ENCODE measurements at places on chromosomes 1 and 21.

DNA sequence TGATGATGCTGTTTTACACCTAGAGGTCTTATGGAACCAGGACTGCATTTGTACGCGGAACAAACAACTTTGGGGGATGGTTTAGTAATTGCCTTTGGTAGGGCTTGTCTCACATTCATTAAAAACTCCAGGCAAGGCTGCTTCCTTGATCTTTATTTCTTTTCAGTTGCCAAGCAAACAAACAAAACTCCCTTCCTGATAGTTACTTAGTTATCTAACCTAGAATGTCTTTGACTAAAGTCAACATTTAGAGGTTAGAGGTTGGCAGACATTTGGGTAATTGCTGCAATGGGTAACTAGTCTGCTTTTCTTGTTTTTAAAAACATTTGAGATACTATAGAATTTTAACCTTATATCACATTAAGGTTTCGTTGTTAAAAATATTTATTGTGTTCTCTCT lies 500.9 kb upstream of the PTBP2 start:
- no peak for DNase-seq

DNA sequence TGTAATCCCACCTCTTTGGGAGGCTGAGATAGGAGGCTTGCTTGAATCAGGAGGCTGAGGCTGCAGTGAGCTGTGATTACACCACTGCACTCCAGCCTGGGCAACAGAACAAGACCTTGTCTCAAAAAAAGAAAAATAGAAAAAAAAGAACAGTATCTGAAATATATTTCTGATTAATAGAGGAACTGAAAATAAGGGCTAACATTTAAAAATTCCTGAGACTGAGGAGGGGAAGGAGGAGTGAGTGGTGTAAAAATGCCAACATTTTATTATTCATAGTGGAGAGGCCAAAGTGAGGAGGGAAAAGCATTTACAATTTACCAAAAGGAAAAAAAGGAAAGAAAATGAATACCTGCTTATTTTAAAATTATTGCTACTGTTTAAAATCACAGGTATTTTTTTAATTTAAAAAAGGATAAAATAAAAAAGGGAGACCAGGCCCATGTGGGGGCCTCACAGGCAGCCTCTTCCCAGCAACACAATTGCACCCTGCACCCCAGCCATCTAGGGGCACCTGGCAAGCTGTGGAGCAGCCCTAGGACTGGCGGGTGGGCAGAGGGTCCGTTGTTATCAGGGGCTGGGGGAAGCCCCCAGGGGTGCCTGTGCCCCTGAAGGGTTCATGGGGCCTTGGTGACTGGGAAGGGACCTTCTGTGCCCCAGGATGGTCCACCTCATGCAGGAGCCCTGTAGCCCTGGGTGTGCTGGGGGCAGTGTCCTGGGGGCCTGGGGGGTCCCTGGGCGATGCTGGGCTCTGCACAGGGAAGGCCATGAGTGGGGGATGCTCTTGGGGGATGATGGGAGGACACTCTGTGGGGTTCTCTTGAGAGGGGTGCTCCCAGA lies 34.8 kb upstream of the ADARB1 start:
- no peak for DNase-seq

DNA sequence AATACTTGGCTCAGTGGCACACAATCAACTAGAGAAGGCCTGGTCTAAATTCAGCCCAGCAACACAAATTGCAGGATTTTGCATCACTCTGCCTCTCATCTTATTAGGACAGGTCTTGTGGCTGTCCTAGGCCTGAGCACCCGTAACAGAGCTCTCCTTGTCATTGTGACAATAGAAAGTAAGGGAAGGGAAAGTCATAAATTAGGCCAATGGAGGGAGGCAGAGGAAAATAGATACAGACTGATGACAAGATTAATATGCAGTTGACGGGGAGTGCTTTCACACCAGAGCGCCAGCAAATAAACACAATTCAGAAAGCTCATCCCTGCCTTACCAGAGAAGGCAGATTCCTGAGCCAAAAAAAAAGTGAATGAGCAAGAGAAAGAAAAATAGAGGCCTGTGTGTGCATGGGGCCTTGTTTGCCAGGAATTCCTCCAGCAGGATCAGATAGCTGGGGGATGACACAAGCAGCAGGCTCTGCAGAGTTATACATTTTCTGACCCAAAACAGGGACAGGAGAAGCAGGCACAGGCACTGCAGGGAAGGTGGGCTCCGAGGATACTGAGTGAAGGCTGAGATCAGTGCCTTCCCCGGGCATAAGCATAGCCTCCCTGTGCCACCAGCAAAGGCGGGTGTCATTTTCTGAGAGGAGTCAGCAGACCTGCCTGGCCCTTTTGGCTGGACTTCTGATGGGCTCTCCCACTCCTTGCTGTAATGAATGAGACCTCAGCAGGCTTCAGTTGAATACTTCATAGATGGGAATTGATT lies 110.0 kb upstream of the SPAG17 start:
- DNase-seq = no peak

- DNase-seq = peak; percentile 20
Measured at GRCh38 chr1:28509705-28510272, 3.9 kb downstream of the RCC1 start.

GRCh38 chr1:209787551-209787950 lies 3.2 kb upstream of the C1orf74 start:
- no peak for DNase-seq

DNA sequence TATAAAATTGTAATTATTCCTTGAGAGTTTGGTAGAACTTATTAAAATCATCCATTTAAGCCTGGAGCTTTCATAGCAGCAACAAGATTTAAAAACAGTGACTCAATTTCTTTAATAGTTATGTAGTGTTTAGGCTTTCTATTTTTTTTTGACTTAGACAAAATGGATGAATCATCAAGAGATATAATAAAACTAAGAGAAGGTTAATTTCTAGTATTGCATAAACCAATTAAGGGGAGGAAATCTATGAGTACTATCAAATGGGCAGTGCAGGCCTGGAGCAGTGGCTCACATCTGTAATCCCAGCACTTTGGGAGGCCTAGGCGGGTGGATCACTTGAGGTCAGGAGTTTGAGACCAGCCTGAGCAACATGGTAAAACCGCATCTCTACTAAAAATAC lies 416.3 kb upstream of the USP24 start:
- DNase-seq = no peak
